ENCODE measurements at places on chromosomes 11 and 22. TPM values are rescaled to one million over a fixed set of nuclear protein-coding genes. Genes with fewer than 3 reads are reported as not detected.

Gene LAYN
- total RNA-seq = 15.0 TPM

DNA sequence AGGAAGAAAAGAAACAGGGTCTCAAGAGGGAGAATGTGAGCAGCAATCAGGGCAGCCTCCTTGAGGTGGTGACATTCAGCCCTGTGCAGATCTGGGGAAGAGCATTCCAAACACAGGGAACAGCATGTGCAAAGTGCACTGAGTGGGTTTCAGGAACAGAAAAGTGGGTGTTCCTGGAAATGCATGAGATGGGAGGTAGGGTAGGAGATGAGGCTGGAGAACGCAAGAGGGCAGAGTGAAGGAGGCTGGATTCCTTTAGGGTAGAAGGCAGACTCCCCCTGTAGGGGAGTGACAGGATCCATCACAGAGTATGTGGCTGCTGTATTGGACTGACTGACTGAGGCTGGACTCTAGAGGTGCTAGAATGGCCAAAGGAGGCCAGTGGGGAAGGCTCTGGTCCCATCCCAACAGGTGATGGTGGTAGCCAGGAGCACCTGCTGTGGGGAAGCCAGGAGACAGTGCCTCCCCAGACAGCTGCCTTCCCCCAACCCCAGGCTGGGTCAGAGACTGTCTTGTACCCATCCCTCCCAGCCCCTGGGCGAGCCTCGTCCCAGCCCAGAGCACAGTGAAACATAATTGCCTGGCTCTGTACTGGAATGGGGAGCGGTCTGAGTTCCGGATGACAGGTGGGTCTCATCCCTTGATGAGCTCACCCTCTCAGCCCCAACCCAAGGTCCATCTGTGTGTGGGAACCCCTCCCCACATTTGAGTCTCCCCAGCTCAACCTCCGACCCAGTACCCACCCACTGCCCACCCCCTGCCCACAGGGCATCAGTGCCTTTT lies 419.4 kb downstream of the MN1 start:
- no peak for DNase-seq

DNA sequence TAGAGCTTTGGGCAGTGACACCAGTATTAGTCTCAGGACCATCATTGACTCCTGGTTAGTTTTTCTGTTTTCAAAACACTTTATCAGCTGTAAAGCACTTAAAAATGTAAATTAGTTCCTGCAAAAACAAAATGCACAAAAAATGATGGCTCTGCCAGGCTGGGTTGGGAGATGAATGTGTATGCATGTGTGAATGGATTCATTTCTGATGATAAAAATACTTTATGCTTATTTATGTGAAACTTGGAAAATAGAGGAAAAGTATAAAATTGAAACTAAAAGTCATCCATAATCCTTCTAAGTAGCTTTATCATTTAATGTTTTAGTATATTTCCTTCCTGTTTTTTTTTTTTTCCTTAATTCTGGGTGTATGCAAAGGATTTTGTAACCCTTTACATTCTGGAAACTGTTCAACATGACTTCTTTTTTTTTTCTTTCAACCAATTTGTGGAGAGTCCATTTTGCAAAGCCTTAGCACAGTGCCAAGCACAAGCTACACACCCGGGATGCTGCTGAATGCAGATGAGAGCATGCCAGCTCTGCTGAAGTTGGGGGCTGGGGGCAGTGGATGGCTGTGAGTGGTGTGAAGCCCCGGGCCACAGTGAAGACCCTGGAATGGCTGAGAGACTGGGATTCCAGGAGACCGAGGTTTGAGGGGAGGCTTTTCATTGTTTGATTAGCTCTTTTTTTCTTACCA lies 37.6 kb downstream of the PTPRJ start:
- no peak for DNase-seq

Gene SCGB1C1
- not detected for total RNA-seq

GRCh38 chr11:102957953-102958352 lies 2.4 kb upstream of the MMP13 start:
- DNase-seq = no peak

DNA sequence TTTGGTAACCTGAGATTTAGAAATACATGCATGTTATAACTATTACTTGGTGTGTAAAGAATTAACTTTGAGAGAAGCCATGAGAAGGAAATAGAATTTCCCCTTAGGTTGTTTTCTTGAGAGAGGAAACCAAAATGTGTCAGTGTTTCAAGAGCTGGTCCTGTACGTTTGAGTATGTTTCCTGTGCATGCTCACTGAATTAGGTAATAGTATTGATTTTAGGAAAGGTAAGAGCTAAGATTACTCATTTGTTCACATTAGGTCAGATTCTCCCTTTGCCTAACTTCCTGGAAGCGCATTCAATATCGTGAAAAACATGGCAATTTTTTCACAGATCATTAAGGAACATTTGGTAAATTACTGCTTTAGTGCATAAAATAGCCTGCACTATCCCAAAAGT lies 49.3 kb upstream of the RDX start:
- DNase-seq = no peak

Gene CBLIF
- not detected for total RNA-seq

GRCh38 chr11:104879514-104880190 lies 18.6 kb downstream of the CASP12 start:
- no peak for DNase-seq

DNA sequence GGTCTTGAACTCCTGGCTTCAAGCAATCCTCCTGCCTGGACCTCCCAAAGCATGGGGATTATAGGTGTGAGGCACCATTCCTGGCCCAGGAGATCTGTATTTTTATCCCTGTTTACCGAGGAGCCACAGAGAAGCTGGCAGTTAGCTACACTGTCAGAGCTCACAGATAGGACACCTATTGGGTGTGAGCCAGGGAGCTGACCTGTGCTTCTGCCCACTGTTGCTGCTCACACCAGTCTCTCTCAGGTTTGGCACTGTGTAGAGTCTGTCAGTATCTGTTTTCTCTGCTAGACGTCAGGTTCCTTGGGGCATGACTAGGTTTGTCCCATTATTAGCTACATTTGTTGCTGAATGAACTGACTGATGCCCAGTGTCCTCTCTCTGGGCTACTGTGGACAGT lies 17.5 kb downstream of the PPP6R2 start:
- DNase-seq = no peak

DNA sequence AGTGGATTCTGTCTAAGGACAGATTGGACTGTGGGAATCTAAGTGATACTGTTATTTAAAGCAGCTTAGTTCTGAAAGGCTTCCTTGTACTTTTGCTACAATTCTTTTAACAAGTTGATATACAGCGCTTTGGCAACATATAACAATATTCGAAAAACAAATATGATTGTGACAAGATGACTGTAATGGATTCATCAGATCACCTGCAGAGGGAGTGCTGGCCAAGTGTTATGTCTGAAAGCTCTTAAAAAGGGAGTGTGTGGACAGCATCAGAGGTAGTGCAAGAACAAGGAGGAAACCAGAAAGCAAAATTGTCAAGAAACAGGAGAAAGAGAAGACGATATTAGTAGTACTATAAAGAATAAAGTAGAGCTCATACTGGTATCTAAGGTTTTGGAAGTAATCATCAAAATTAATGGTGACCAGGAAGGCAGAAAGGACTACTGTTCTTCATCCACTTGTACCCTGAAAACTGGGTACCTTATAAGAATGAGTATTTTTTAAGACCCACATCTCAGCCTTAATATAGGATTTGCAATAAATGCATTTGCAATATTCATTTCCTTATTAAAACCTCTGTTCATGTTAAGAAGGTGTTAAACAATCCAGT lies 1112.0 kb upstream of the CCDC90B start:
- DNase-seq = no peak

Gene POU2AF3
- total RNA-seq = 3.4 TPM

Gene UCP2
- 83.5 TPM for total RNA-seq

- no peak for DNase-seq
These were observed 93.6 kb upstream of the CRYBB3 start for GRCh38 chr22:25105817-25106650.
